ENCODE measurements at places on chromosomes 2 and 18.
A peak's percentile ranks its signal among the peaks of the same experiment; 100 is the strongest.

DNA sequence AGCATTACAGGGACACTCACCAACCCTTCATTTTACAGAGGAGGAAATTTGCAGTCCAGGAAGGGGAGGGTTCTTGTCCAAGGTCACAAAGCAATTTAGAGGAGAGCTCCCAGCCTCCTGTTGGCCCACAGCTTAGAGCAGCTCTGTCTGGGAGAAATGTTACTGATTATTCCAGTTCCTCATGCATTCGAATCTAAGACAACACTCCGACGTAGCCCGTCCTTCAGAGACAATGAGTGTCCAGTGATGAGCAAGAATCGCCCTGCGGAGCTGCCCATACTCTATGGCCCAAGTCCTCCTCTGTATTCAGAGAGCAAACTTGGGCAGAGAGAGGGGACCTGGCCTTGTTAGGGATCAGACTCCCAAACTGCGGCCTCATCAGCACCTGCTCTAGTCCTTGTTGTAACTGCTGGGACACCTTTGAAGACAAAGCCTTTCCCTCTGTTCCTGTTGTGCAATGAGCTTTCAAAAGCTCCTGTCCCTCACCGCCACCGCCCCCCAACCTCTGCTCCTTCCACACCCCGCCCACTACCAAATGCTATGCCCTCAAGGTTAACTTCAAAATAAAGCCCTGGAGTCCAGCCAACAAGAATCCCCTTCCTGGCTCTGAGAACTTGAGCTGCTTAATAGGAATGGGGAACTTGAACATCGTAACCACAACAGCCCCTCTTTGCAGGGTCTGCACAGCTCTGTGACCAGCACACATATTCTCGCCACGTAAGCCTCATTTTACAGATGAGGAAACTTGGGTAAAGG is 234.8 kb upstream of the SMAD2 start:
- DNase-seq, result no peak

GRCh38 chr18:47149457-47150028 is 757 bp downstream of the HDHD2 start:
- DNase-seq, result peak; percentile 2

DNA sequence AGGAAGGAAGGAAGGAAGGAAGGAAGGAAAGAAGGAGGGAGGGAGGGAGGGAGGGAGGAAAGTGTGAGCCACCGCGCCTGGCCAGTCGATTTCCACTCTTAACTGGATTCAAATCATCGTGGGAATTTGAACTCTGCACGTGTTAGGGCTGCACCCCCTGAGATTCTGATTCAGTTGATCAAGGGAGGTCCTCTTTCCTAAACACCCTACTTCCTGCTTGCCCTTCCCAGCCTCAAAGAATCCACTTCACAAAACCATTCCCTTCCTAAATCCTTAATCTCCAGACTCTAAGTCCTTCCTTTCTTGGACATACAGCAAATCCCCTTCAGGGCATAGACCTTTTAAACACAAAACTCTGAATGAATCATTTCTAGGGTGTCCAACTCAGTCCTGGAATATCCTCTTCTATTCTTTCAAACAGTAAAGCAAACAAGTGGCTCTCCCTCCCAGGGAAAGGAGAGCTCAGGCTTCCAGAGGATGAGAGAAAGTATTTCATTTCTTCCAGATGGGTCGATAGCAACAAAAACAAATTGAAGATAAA is 68.2 kb upstream of the MBOAT2 start:
- no peak for DNase-seq

DNA sequence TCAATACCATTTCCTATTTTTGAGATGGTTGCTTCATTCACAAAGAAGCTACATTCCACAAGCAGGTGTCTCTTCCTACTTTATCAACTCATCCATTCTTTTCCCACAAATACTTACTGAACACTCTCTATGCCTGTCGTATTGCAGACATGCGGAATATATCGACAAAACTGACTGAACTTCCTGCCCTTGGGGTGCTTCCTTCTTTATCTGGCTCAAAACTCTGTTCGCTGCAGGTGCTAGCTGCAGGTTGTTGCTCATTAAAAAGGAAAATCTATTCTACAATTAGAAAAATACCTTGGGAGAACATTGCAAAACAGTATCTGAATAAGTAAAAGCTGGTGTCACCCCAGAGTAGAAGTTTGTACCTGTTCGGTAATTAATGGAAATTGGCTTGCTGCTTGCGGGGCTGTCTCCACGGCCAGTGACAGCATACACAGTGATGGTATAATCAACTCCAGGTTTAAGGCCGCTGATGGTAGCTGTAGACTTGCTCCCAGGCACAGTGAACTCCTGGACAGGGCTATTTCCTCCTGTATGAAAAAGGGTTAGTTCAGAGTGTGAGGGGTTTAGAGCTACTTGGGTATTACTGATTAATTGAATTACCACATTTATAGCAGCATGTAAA is 52.1 kb downstream of the FN1 start:
- no peak for DNase-seq

DNA sequence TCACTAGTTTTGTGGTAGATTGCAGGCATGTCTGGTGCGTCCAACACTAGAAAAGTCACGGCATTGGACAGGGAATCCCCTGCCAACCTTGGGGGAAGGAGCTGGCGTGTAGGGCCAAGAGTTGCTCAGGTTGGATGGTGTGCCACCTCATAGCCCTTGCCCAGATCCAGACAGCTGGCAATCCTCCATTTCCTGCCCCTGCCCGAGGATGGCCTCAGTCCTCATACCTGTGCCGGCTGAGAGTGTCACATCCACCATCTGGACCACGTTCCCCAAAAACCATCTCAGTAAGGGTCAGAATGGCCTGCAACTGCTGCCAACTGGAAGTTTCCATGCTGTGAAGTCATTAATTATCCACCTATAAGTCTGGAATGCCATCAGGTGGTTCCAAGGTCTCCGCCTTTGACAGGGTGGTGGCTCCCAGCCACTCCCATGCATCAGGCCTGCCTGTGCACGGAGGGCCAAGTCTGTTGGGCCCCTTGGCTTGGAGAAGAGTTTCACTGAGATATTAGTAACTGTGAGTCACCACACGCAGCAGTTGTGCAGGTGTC is 55.0 kb downstream of the IMPA2 start:
- no peak for DNase-seq

GRCh38 chr18:31920277-31920676 is 22.7 kb downstream of the TRAPPC8 start:
- DNase-seq, result no peak

DNA sequence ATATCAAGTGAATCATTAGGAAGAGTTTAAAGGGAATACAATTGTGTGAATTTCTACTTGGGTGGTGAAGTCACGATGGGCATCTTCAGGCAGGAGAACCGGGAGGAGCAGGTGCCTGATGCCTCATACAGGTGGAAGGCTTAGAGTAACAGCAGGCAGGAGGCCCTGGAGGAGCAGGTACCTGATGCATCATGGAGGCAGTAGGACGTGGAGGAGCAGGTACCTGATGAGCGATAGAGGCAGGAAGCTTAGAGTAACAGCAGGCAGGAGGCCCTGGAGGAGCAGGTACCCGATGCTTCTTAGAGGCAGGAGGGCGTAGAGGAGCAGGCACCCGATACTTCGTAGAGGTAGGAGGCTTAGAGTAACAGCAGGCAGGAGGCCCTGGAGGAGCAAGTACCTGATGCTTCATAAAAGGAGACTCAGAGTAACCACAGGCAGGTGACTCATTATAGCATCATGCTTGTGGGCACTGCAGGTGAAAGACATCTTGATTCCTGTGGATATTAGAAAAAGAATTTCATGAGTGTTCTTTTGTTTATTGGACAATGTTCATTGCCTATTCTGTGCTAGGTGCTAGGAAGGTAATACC is 133.9 kb downstream of the ATP9B start:
- peak; percentile 30 for DNase-seq

GRCh38 chr2:97737421-97738178 is 24.2 kb downstream of the ZAP70 start:
- DNase-seq, result no peak

DNA sequence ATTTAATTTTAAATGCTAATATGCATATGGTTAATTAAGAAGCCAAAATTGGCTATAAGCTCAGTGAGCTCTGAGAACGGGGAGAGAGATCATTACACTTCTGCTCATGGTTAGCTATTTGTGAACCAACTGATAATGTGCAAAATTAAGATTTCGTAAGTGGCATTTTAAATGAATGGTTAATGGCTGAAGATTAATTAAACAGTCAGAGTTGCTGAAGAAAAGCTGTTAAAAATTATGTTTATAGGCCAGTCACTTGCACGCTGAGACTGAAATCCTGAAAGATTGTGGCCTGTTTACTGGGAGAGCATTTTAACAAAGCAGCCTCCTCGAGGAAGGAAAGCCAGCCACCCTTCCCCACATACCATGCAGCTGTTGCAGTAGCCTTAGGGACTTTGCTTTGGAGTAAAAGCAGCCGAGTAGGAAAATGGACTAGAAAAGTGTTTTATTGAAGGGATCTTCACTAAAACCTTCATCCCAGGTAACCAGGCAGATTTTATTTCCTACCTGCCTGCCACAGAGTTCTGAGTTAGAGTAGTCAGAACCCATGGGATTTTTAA is 218.8 kb upstream of the NRP2 start:
- no peak for DNase-seq

GRCh38 chr2:201246280-201246679 is 14.1 kb upstream of the CASP8 start:
- DNase-seq, result no peak

DNA sequence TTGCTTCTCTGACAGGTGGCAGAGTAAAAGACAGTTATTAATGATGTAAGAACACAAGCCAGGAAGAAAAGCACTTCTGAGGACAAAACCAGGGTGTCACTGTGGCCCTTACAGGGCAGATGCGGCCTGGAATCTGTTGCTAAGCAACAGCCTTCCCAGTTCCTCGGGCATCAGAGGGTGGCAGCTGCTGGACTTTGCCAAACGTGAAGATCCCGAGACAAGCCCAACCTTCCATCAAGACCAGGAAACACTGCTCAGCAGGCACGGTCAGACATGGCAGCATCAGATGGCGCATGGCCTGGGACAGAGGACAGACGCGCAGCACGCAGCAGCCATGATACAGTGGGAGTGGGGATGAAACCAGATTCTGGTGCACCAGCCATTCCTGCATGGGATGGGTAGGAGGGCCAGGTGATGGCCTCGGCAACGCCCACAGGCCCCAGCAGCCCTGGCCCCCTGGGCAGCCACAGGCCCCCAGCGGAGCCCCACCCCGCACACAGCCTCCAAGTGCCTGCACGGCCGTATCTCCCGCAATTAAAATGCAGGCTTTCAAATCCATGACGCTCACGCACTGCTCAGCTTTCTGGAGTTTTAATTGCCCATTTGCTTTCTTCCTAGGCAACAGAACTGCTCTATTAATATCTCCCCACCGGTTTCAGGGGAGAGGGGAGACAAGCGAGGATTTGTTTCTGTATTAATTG is 89.0 kb downstream of the EIPR1 start:
- no peak for DNase-seq

GRCh38 chr2:45640576-45640975 is 10.9 kb upstream of the PRKCE start:
- no peak for DNase-seq

GRCh38 chr2:203155406-203155805 is 83.4 kb upstream of the CYP20A1 start:
- DNase-seq, result no peak

DNA sequence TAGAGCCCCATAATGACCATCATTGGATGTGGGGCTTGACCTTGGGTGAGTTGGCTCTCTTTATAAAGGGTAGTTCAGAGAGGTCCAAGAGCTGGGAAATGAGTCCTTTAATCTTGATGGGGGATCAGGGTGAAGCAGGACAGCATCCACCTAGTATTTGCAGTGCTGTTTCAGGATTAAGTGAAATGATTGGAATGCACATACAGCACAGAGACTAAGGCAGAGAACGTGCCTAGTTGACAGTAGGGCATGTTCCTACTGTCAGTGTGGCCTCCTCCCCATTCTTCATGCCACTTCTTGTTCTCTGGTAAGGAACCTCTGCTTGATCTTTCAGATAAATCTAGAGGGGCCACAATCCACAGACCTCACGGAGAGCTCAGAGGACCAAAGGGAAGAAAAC is 78.9 kb downstream of the TRIM43 start:
- no peak for DNase-seq

All from stimulated activated CD4-positive, alpha-beta T cell treated with anti-CD3 and anti-CD28 coated beads, Interleukin-1b, Interleukin-23, amount 100 ng/mL, for 4 hours (primary cell).